Left renal pelvis (tissue), 4 donors: ENCODE measurements at places on chromosomes 3 and 15.

- DNase-seq: no peak
These were observed 152.2 kb upstream of the SLC2A2 start for GRCh38 chr3:171178714-171179113.

- DNase-seq: no peak
These were observed 1081.7 kb downstream of the NAALADL2 start for GRCh38 chr3:175940881-175941280.

DNA sequence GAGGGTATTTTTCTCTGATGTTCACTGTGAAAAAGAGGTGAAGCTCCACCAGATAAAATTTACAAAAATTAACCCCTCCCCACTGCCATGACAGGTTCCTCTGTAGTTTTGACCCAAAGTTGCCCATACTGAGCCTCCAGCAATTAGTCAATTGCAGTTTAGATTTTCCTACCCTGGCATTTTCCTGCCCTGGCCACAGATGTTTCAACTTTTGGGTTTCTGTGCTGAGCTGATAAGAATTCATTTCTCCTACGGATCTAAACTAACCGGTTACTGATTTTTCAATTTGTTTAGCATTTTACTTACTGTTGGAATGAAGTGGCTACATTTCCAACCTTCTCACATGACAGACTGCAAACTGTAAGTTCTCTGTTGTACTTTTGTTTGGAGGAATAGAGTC lies 1346.1 kb upstream of the EPHA6 start:
- no peak for DNase-seq

- no peak for DNase-seq
These were observed 201.0 kb upstream of the GBE1 start for GRCh38 chr3:81962396-81962795.

DNA sequence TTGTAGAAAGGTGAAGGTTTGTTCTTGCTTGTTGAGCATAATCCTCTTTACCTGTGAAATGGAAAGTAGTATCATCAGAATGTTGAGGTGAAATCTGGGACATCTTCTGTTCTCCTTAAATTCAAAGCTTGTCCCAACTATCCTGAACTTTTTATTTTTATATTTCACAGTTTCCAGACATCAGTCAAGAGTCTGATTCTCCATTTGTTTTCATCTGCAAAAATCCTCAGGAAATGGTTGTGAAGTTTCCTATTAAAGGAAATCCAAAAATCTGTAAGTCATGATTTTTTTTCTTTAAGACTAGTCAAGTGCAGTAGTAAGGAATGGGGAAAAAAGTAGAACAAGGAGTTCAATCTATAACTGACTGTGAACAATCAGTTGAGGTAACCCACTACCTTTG lies 15.5 kb upstream of the ZNF609 start:
- no peak for DNase-seq

DNA sequence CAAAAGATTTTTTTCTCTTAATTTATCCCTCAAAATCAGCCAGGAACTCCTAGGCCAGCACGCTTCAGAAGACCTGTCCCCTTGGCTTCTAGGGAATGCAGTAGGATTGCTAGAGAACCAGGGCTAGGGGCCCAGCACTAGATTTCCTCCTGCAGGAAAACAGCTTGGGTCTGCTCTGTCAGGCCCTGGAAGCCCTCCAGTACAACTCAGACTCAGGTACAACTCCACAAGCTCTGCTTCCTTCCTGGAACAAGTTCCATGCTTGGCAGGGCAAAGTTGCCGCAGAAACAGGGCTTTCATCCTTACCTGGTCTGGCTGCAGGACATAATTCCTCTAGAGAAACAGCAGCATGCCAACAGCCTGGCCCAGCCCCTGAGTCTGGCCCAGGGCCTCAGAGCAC lies 96.1 kb upstream of the CTNNB1 start:
- no peak for DNase-seq

DNA sequence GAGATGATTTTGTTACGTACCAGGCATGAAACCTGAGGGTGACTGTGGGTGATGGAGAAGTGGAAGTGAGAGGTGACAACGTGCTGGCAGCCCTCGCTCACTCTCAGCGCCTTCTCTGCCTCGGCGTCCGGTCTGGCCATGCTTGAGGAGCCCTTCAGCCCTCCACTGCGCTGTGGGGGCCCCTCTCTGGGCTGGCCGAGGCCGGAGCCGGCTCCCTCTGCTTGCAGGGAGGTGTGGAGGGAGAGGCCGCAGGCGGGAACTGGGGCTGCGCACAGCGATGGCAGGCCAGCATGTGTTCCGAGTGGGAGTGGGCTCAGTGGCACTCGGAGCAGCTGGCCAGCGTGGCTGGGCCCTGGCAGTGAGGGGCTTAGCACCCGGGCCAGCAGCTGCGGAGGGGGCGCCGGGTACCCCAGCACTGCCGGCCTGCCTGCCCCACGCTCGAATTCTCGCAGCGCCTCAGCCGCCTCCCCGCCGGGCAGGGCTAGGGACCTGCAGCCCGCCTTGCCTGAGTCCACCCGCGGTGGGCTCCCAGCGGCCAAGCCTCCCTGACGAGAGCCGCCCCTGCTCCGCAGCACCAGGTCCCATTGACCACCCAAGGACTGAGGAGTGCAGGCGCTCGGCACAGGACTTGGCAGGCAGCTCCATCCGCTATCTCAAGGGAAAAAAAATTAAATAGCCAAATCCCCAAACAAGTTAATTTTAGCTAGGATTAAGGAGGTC lies 29.7 kb upstream of the MYRIP start:
- no peak for DNase-seq
